ENCODE measurements at places on chromosomes 4 and X.

DNA sequence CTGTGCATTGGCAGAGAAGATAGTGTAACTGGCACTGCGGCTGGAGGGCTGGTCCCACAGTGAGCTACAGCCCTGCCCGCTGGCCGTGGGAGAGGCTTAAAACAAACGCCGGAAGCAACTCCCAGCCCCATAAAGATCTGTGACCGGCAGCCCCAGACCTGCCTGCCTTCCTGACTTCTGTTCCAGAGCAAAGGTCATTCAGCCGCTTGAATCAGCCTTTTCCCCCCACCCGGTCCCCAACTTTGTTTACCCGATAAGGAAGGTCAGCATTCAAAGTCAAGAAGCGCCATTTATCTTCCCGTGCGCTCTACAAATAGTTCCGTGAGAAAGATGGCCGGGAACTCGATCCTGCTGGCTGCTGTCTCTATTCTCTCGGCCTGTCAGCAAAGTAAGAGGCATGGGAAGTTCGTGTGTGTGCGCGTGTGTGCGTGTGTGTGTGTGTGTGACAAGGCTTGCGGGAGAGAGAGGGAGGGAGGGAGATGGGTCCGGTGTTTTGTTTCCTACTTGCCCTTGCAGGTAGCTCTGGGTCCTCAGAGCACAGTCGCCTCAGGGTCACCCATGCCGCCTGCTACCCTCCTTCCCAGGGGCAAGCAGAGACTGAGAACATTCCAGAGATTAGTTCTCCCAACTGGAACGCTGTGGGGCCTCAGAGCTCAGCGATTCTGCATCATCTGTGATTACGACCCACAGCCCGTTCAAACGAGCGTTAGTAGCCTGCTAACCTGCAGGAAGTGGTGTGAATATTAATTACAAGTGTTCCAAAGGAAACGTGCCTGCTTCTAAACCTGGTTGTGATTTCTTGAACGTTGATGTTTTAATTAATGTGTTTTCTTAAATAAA, at the start of gene MGST2:
MGST2 (plus strand) TSS at position 130 of the 840 bp plus-strand sequence; CDS start at position 331, 201 bp downstream.
- no peak for DNase-seq

- DNase-seq: no peak
These were observed 137.2 kb downstream of the SMIM20 start for GRCh38 chr4:26051240-26051639.

GRCh38 chrX:37652589-37653231, 32.9 kb upstream of the XK start:
- no peak for DNase-seq

GRCh38 chrX:56928546-56928945, 66.8 kb downstream of the SPIN3 start:
- no peak for DNase-seq

DNA sequence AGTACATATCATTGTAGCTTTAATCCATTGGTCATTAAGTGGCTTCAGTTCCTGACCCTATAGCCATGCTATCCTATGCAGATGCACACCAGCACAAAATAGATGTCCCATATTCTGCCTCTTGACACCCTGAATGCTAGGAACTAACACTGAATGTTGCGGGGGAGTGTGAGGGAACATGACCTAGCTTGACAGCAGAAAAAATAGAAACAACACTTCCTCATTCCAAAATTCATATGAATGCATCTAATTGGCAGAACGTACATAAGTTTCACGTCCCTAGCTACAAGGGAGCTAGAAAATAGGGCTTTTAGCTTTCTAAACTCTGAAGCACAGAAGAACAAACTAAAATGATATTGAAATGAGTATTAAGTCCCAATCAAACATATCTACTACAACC, 14.4 kb upstream of the DCAF8L1 start:
- DNase-seq: no peak

DNA sequence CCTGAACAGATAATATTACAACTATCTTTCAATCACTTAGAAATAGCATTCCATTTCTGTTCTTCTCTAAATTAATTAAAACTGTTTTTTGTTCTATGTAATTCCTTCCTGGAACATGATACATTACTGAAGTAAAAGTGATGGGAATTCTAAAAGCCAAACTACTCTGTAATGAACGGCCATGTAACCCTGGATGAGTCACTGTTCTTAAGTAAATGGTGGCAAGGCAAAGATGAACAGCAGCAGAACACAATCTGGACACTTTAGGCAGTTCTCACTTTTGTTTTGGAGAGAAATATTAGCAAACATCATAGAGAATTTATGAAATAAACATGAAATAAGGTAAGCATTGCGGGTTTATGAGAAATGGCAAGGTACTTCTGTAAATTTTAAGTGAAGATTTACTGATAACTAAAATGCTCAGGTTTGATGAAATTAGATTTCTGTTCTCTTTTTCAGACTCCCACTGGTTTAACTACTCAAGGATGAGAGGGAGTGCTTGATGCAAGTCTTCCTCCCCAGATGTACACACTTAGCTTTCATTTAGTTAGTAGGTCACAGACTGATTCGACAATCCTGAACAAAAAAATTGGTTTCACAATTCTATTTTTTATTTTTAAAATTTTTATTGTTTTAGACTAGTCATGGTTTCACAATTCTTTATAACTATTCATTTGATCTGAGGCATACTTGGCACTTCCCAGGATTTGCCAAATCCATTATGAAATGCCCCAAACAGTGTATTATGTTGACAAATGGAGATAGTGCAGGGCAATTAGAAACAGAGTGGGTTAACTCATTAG, 964 bp upstream of the GPR82 start:
- no peak for DNase-seq

- DNase-seq: no peak
These were observed 147.6 kb upstream of the DIPK2B start for GRCh38 chrX:45348296-45348695.

DNA sequence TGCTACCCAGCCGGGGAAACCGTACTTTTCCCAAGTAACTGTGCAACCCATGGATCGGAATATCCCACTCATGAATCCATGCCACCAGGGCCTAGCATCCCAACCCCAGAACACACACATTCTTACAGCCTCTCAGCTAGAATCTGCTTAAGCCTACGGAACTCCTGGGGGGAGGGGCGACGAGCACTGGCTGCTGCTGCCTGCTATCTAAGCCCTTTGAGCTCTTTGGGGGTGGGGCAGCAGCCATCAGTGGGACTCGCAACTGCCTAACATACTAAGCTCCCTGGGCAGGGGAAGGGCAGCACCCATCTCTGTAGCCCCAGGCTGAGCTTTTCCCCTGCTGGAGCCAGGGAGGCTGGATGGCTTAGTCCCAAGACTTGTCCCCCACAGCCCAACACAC, 28.6 kb downstream of the NUDT10 start:
- no peak for DNase-seq

- no peak for DNase-seq
These were observed 302.1 kb downstream of the KCTD8 start for GRCh38 chr4:44146516-44146915.

GRCh38 chr4:155521382-155521781, 144.6 kb upstream of the MAP9 start:
- no peak for DNase-seq

DNA sequence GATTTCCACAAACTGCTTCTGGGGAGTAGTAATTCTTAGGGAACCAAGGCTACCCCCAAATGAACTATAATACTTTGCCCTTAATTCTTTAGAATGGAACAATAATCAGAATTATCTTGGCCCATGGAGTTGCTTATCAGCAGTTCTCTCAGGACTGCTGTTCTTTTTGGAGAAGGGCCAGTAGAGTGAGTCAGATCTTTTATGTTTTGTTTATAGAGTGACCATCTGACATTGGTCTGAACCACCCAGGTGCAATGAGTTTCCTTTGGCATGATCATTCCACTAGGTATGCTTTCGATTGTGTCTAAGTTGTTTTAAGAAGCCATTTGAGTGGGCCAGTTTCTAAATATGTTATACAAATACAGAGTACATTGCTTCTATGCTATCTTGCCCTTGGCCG, 31.8 kb downstream of the PRRG1 start:
- DNase-seq: no peak

DNA sequence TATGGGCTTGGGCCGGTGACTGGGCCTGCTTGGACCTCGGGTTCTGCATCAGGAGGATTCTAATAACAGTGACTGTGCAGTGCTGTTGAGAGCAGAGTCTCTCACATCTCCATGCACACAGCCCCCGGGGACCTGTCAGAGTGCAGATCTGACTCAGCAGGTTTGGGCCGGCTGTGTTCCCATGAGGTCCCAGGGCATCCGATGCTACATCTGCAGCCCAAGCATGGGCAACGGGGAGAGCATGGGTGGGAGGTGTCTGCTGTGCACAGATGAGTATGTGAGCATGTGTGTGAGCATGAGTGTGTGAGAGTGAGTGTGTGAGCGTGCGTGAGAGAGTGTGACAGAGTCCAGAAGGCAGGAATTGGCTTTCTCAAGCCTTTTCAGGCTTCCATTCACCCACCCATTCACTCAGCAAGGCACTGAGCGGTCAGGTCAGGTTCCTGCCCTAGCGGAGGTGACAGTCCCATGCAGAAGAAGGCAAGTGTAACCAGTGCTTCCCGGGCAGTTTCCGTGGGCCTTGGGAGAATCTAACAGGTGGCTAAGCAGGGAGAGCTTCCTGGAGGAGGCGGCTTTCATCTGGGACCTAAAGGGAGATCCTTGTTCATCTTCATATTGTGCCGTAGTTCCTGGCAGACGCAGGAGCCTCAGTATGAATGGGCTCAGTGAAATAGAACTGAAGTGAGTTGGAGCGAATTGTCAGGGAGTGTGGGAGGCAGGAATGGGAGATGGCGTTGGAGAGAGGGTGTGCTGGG, 62.6 kb downstream of the SORCS2 start:
- DNase-seq: no peak

DNA sequence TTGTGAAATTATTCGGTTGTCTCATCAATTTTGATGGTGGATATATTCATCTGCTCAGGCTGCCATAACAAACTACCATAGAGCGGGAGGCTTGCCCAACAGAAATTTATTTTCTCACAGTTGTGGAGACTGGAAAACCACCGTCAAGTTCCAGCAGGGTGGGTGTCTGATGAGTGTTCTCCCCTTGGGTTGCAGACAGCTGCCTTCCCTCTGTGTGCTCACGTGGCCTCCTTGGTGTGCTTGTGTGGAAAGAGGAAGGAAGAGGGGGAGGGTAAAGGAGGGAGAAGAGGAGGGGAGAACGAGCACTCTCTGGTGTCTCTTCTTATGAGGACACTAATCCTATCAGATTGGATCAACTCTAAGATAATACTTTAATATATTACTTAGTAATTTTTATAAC, 123.8 kb upstream of the TEX13D start:
- DNase-seq: no peak

GRCh38 chrX:15151267-15152186, 118.4 kb downstream of the ASB9 start:
- DNase-seq: no peak

DNA sequence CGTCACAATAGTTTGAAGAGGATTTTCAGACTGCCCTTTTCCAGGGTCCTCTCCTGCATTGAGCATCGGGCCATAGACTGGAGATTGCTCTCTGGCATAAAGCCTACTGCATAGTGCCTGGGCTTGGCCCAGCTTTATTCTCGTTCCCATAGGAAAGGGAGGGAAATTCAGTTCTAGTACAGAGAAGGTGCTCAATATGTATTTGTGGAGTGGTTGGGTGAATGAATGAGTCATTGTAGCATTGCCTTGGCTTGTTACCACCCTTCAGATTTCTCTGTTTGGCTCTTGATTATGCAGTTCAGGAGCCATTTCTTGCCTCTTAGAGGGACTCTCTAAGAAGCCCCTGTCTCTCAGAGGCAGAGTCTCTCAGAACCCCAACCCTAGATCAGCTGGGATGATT, 2.6 kb downstream of the TMEM35A start:
- DNase-seq: no peak

DNA sequence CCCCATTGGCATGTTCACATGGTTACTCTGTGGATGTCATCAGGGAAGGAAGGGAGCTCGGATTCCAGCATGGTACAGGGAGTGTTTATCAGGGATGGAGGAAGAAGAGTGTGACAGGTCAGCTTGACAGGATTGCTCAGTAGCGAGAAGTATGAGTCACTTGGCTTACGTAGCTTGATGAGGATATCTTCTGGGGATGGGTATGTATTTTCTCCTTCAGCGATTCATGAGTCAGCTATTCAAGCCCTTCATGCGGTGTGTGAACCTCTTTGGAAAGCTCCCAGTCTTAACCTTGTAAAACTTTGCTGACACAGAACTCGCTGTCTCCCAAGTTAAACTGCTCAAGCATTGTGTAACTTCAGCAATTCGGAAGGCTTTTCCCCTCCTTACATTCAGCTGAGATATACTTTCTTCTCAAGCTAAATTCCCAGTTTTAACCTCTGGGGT, 275.4 kb downstream of the ARHGAP10 start:
- DNase-seq: no peak

DNA sequence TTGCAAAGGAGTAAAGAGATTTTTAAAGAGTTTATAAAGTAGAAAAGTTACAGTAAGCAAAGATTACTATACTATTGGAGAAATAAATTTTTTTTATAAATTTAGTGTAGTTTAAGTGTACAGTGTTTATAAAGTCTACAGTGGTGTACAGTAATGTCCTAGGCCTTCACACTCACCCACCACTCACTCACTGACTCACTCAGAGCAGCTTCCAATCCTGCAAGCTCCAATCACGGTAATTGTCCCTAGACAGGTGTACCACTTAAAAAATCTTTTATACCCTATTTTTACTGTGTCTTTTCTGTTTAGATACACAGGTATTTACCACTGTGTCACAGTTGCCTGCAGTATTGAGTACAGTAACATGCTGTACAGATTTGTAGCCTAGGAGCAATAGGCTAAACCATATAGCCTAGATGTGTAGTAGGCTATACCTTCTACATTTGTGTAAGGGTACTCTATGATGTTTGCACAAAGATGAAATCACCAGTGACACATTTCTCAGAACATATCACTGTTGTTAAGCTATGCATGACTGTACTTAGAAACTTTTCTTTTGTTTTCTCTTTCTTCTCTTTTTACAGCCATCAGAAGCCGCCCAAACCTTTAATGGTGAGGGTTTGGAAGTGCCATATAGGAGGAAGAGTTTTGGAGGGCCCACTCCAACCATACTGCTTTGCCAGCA, 11.8 kb upstream of the SH3RF1 start:
- no peak for DNase-seq

GRCh38 chr4:1604181-1604705, 79.9 kb downstream of the FAM53A start:
- no peak for DNase-seq

GRCh38 chr4:11602606-11603340, 174.1 kb upstream of the HS3ST1 start:
- DNase-seq: no peak

GRCh38 chrX:18725310-18725943, 18.0 kb downstream of the PPEF1 start:
- no peak for DNase-seq

GRCh38 chr4:114476310-114476709, 122.3 kb upstream of the UGT8 start:
- DNase-seq: no peak

DNA sequence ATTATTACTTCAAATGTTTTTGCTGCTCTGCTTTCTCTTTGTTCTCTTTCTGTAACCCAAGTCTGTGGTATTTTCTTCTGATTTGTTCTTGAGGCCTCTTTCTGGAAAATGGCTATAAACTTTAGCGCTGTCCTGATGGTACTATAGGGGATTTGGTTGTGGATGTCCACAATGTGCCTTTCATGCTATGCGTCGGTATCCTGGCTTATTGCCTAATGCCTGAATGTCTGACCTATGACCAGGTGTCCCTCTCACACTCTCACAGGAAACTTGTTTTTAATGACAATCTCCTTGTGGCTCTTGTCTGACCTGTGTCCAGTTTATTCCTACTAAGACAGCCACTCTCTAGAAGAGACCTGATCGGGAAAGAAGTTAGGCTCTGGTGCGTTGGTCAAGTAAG, 222.4 kb upstream of the NR3C2 start:
- DNase-seq: no peak

Measured in activated naive CD8-positive, alpha-beta T cell treated with anti-CD3 and anti-CD28 coated beads, Interleukin-2, amount 50 U/mL, for 16 hours (primary cell).